ENCODE measurements at places on chromosomes 4 and X.

GRCh38 chr4:171924746-171925376, 111.7 kb downstream of the GALNTL6 start:
- no peaks in the 10 kb centered on the region for H3K4me1 ChIP-seq
- H3K27me3 ChIP-seq = no peaks in the 10 kb centered on the region
- no peak for DNase-seq

- H3K27ac ChIP-seq = peak overlapping the region; percentile 77
- H3K4me3 ChIP-seq = no peak overlapping the region
- H3K4me1 ChIP-seq = peaks cover 3% of the 10 kb centered on the region
Observed at GRCh38 chrX:16828124-16828908, 41.8 kb downstream of the RBBP7 start.

- DNase-seq = no peak
- no peaks in the 10 kb centered on the region for H3K4me1 ChIP-seq
- no peaks in the 10 kb centered on the region for H3K36me3 ChIP-seq
- H3K27ac ChIP-seq = no peak overlapping the region
- H3K27me3 ChIP-seq = no peaks in the 10 kb centered on the region
- no peak overlapping the region for H3K4me3 ChIP-seq
Observed at GRCh38 chrX:70592091-70592490, 147.5 kb downstream of the DLG3 start.

- H3K27ac ChIP-seq = peak overlapping the region; percentile 7
- no peak for DNase-seq
- H3K27me3 ChIP-seq = no peaks in the 10 kb centered on the region
- no peaks in the 10 kb centered on the region for H3K4me1 ChIP-seq
- no peak overlapping the region for H3K4me3 ChIP-seq
Observed at GRCh38 chrX:150525061-150525919, 43.1 kb upstream of the MTM1 start.

- H3K4me3 ChIP-seq = no peak overlapping the region
- H3K4me1 ChIP-seq = no peaks in the 10 kb centered on the region
- H3K27ac ChIP-seq = no peak overlapping the region
- no peaks in the 10 kb centered on the region for H3K36me3 ChIP-seq
Observed at GRCh38 chr4:17690898-17691297, 76.5 kb downstream of the MED28 start.

DNA sequence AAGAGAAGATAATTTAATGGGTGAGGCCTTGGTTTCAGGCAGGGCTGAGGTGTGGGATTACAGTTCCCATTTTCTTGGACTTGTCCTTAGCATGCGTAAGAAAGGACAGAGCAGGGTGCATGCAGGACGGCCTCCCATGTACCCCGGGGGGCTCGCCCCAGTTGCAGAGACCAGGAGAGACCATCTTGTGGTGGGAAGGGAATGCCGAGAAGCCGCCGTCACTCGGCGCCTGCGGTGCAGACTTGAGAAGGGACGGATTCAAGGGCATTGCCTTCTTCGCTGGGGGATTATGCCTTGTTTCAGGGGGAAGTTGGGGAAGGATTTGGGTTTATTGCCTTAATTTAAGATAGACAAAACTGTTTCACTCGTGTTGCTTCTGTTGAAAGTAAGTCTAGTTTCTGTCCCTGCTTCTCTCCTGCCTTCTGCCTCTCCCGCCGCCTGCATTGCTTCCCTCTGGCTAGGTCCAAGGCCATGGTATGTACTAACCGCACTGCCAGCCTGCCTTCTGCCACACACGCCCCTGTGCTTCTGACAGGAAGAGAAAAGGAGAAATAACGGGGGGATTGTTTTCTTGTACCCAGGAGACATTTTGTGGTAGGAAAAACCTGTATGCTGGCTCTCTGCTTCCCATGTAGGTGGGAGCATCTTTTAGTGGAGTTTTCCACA, 175.9 kb downstream of the DCLK2 start:
- H3K4me3 ChIP-seq = no peak overlapping the region
- peak; percentile 58 for DNase-seq
- H3K36me3 ChIP-seq = peaks cover 32% of the 10 kb centered on the region

DNA sequence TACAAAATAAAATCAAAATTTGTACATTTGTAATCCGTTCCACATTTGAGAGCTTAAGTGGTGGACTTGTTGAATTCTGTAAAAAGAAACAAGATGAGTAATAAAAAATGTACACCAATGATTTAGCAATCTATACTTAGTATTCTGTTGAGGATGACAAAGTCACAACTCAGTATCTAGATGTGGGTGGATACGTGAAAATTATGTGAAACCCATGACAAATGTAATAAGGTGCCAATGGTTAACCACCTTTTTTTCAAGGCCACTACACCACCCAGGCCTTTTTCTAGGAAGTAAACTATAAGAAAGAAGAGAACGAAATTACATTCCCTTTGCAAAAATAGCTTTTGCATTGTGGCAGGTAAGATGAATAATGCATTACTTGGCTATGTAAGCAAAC, 77.0 kb downstream of the ATP8A1 start:
- H3K4me1 ChIP-seq = no peaks in the 10 kb centered on the region
- no peak for DNase-seq
- no peaks in the 10 kb centered on the region for H3K36me3 ChIP-seq
- H3K4me3 ChIP-seq = no peak overlapping the region
- no peak overlapping the region for H3K27ac ChIP-seq

DNA sequence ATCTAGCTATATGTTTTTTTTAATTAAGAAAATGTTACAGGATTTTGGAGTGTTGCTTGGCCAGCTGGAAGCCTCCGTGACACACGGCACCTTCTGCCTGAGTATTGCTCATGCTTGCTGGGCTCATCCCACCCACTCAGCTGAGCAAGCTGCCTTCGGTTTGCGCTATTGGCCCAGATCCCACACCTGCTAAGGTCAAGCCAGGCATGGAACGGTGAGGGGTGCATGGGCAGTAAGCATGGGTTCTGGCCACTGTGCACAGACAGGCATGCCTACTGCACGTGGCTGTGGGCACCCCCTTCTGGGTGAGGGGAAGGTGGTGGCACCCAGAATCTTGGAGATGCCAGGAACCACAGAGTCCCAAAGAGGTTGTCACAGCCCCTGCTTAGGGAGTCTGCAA, 1178.4 kb upstream of the PCDH7 start:
- no peaks in the 10 kb centered on the region for H3K4me1 ChIP-seq
- H3K27me3 ChIP-seq = no peaks in the 10 kb centered on the region
- H3K36me3 ChIP-seq = no peaks in the 10 kb centered on the region
- H3K27ac ChIP-seq = no peak overlapping the region
- H3K4me3 ChIP-seq = no peak overlapping the region

Data from ascending aorta (tissue), 2 donors.